Breast epithelium (tissue), 4 donors: ENCODE measurements at places on chromosomes 4 and X.

DNA sequence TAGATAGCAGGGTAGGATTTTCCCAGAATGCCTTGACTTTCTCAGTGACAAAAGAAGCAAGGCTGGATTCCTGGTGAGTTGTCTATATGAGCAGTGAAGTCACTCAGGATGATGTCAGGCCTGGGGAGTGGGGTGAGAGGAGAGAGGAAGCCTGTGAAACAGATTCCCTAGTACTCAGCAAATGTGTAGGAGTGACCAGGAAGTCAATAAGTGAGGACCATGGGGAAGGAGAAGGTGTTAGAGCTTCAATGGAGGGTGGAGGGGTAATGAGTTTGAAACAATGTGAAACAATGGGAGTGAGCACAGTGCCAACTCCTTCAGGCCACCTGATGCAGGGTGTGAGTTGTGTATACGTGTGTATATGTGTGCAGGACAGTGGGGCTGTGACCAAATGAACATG is 2.4 kb upstream of the SLC9A6 start:
- H3K36me3 ChIP-seq: no peaks in the 10 kb centered on the region
- H3K4me1 ChIP-seq: no peaks in the 10 kb centered on the region
- DNase-seq: no peak
- no peak overlapping the region for H3K27ac ChIP-seq

- no peak overlapping the region for H3K27ac ChIP-seq
- H3K4me1 ChIP-seq: no peaks in the 10 kb centered on the region
- H3K27me3 ChIP-seq: no peaks in the 10 kb centered on the region
- no peak overlapping the region for H3K4me3 ChIP-seq
- DNase-seq: no peak
- no peaks in the 10 kb centered on the region for H3K36me3 ChIP-seq
These were observed 268.0 kb downstream of the ADGRL3 start for GRCh38 chr4:61468024-61468720.

DNA sequence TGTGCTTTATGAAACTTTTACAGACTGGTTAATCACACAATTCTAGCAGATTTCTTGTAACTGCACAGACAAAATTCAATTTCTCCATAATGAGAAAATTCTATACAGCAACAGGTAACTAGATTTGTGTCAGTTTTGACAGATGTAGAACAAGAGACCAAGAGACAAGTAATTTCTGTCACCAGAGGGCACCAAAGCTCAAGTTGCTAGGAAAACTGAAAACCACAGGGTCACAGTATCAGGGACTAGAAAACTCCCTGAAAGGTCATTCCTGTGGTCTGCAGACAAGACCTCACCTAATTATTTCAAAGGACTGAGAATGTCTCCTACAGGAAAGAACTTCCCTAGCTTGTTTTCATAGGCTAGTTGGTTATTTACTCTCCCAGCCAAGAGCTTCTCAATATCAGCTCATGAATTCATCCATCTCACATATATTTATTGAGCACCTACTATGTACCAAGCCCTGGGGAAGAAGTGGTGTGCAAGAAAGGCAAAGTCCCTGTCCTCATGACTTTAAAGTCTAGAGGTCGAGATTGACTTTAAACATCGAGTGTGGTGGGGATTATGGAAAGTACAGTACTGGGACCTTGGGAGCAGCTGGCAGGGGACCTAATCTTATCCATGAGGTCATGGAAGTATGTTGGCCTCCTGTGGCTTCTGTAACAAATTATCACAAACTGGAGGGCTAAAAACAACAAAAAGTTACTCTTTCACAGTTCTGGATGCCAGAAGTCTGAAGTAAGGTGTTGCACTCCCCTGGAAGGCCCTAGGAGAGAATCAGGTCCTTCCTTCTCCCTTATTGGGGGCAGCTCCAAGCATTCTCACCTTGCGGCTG is 47.8 kb upstream of the SETD7 start:
- H3K36me3 ChIP-seq: no peaks in the 10 kb centered on the region
- H3K4me3 ChIP-seq: no peak overlapping the region
- no peak overlapping the region for H3K27ac ChIP-seq
- DNase-seq: no peak
- no peaks in the 10 kb centered on the region for H3K27me3 ChIP-seq

GRCh38 chr4:3229964-3230363 is 19.0 kb upstream of the MSANTD1 start:
- DNase-seq: no peak
- no peak overlapping the region for H3K27ac ChIP-seq
- no peaks in the 10 kb centered on the region for H3K4me1 ChIP-seq
- no peaks in the 10 kb centered on the region for H3K36me3 ChIP-seq

DNA sequence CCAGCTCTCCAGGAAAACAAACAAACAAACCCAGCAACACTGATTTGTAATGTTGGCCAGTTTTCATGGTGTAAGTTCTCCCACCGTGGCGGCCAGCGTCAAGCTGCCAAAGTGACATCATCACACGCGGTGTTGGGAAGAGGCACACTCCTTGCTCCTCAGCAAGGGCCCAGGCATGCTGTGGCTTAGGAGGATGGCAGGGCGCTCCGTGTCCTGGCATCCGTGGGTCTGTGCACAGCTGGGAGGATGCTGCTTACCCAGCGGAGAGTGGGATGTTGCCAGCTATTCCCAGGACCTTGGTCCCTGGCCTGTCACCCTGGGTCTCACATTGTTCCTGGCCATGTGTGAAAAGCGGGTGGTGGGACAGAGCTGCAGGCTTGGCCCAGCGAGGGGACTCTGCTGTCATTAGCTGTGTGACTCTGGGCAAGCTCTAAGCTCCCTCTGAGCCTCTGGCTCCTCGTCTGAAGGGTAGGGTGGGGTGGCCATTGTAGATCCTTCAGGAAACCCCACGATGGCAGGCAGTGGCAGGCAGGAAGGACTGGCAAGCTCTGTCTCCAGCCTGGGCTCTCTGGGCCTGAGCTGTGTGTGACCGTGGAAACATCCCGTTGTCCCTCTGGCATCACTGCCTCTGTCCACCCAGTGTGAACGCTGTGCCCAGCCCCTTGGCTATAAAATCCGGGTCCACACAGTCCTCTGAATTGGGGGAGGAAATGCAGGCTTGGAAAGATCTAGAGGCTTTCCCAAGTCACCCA is 10.8 kb downstream of the PSAPL1 start:
- no peak overlapping the region for H3K4me3 ChIP-seq
- no peaks in the 10 kb centered on the region for H3K4me1 ChIP-seq

DNA sequence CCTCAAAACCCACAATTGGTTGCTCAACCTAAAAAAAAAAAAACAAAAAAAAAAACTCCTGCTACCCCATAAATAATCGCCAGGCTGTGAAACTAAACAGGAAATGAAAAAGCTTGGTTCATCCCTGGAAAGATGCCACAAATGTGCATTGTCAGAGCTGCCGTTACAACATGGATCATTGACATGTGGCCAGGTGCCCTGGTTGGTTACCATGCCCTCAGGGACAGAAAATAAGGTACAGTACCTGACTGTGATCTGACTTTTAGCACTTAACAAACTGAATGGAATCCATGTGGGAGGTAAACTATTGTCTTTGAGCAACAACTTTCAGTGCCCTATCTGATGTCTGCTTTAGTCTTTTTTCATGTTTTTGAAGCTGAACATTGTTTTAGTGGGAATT is 118.0 kb upstream of the RPL34 start:
- no peak for DNase-seq
- H3K27me3 ChIP-seq: no peaks in the 10 kb centered on the region
- H3K4me3 ChIP-seq: no peak overlapping the region
- no peaks in the 10 kb centered on the region for H3K36me3 ChIP-seq
- H3K4me1 ChIP-seq: no peaks in the 10 kb centered on the region

DNA sequence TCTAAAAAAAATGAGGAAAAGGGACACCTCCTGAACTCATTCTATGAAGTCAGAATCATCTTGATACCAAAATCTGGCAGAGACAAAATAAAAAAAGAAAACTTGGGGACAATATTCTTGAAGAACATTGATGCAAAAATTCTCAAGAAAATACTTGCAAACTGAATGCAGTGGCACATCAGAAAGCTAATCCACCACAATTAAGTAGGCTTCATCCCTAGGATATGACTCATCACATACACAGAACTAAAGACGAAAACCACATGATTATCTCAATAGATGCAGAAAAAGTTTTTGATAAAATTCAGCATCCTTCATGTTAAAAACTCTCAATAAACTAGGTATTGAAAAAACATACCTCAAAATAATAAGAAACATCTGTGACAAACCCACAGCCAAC is 98.3 kb downstream of the FAM47B start:
- no peaks in the 10 kb centered on the region for H3K36me3 ChIP-seq
- no peaks in the 10 kb centered on the region for H3K4me1 ChIP-seq
- no peak overlapping the region for H3K27ac ChIP-seq
- H3K4me3 ChIP-seq: no peak overlapping the region

DNA sequence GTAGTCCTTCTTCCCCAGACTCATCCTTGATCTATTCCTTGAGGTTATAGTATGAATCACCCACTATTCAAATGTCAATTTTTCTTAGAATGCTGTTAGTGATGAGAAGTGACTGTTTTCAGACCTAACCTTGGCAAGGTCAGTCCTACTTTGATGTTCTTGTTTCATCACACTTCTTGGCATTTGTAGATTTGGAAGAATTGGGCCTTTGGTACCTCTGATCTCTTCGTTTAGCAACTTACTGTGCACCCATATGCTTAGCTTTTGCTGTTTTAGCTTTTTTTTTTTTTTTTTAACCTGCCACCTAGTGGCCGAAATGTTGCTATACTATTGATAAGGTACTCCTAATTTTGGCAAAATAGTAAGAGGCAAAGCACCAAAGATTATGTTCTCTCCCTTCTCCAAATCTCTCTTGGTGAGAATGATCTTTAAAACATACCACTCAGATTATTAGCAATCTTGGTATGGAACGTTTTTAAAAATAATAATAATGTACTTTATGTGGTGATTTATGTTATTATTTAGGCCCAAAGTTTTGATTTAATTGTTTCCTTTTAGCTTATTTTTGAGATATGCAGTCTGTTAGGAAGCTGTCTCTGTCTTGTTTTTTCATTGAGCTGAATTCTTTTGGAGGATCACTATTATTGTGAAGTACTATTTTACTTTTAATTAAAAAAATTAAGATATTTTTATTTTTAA is 16.6 kb downstream of the DCK start:
- H3K4me3 ChIP-seq: no peak overlapping the region
- H3K27ac ChIP-seq: no peak overlapping the region
- DNase-seq: no peak

DNA sequence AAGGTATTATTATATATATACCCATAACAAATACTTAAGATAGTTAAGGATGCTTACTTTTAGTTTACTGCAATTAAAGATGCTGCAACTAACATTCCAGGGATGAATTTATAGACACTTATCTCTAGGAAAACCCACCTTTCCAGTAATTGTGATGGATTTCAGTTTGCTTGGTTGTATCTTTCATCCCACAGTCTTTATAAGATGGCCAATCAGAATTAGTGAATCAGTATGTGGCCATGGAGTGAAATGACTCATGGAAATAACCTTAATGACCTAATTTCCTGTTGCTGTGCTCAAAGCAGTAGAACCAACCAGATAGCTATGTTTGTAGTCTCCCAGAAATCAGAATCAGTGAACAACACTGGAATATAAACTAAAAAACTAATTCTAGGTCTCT is 26.4 kb downstream of the MOSPD2 start:
- H3K4me1 ChIP-seq: no peaks in the 10 kb centered on the region
- H3K27ac ChIP-seq: no peak overlapping the region
- peaks cover 5% of the 10 kb centered on the region for H3K27me3 ChIP-seq
- DNase-seq: no peak
- H3K36me3 ChIP-seq: no peaks in the 10 kb centered on the region

- no peak overlapping the region for H3K27ac ChIP-seq
- H3K4me3 ChIP-seq: no peak overlapping the region
- no peak for DNase-seq
- H3K4me1 ChIP-seq: no peaks in the 10 kb centered on the region
- H3K27me3 ChIP-seq: no peaks in the 10 kb centered on the region
These were observed 184.5 kb downstream of the CPEB2 start for GRCh38 chr4:15186806-15187205.

DNA sequence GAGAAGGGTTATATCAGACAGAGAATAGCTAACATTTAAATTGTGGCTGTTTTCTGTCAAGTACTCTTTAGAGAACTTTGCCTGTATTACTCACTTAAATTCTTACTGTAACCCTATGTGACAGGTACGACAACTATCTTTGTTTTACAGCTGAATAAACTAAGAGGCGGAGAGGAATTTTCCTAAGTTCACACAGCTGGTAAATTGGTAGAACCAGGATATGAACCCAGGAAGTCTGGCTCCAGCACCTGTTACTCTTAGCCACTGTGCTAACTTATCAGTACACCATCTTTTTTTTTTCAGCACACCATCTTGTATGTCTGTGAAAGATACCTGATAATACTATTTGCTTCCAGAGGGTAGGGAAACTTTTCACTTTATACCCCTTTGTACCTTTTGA is 2.0 kb upstream of the SYP start:
- H3K27ac ChIP-seq: no peak overlapping the region
- DNase-seq: no peak
- no peaks in the 10 kb centered on the region for H3K27me3 ChIP-seq
- no peaks in the 10 kb centered on the region for H3K36me3 ChIP-seq

GRCh38 chrX:105460376-105460775 is 239.9 kb upstream of the TEX13A start:
- no peak overlapping the region for H3K4me3 ChIP-seq
- H3K27me3 ChIP-seq: peaks cover 28% of the 10 kb centered on the region
- no peak for DNase-seq
- no peaks in the 10 kb centered on the region for H3K36me3 ChIP-seq
- no peaks in the 10 kb centered on the region for H3K4me1 ChIP-seq

DNA sequence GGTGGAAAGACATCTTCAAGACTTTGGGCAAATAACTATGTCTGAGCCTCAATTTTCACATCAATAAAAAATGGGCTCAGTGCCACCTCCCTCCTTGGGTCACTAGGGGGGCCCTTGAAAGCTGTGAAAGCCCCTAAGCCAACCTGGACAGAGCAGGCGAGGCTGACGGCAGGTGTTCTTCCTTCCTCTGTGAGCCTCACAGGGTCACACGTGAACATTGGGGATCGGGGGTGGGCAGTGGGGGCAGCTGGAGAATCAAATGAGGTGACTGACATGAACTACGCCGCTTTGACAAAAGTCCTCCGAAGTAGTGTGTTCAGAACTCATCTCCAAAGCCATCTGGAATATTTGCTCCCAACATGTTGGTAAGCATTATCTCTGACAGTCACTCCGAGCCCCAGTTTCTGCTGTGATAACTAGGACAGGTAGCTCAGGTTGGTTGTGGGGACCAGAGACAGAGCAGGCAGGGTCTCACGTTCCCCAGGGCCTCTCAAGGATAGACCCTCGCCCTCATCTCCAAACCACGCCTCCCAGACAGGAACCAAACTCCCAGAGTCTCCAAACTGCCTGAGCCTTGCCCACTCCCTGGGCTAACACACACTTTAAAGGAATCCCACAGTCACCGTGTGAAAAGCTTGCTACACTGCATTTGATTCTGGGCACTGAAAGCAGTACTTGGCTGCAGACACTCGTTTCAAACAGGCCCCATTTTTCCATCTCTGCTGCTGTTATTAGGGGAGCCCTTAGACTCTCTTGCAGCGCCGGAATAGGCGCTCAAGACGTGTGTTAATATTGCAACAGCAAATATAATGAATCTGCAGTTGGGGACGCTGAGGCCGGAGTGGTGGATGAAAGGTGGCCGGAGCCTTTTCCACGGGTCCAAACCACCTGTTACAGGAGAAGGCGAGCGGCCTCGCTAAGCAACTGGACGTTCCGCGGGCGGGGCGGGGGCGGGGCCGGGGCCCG is 717 bp upstream of the WFS1 start:
- no peaks in the 10 kb centered on the region for H3K36me3 ChIP-seq
- peak overlapping the region; percentile 33 for H3K27ac ChIP-seq
- no peak for DNase-seq

GRCh38 chr4:76187152-76187551 is 26.5 kb downstream of the SCARB2 start:
- DNase-seq: no peak
- H3K27me3 ChIP-seq: no peaks in the 10 kb centered on the region
- no peaks in the 10 kb centered on the region for H3K4me1 ChIP-seq
- no peaks in the 10 kb centered on the region for H3K36me3 ChIP-seq
- no peak overlapping the region for H3K4me3 ChIP-seq
